ENCODE measurements at places on chromosomes 11 and 22. TPM values are rescaled to one million over a fixed set of nuclear protein-coding genes. Genes with fewer than 3 reads are reported as not detected.

Gene RAB39A
- polyA plus RNA-seq, result not detected

DNA sequence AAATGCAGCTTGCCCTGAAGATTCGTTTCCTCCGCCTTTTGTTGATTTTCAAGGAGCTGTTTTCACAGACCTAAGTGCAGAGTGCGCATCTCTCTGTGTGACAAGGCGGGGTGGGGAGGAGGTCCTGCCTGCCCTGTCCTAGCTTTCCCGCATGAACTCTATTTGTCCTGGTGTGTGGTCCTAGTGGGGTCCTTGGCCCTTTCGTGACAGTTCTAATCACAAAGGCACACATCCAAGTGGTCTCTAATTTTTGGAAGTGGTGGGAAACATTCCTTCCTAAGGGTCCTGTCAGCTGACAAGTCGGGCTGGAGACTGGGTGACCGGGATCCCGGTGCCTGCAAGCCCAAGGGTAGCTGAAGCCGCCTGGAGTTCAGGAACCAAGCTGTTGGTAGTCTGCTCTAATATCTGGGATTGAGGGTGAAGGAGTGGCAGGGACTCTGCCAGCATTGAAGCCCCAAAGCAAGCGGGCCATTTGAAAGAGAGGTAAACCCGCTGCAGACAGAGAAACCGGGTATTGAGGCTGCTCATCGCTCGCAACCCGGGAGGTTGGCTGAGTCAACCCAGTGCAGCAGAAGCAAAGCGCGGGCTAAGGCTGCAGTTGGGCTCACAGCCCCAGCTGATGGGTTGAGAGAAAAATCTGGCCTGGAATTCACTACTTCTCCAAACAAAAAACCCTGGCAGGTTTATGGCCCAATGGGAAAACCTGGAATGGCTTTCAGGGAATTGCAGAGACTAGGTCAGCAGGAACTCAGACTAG is 28.1 kb upstream of the FBXO3 start:
- peak; percentile 85 for DNase-seq

GRCh38 chr11:128713595-128713994 is 19.7 kb downstream of the FLI1 start:
- DNase-seq, result no peak

DNA sequence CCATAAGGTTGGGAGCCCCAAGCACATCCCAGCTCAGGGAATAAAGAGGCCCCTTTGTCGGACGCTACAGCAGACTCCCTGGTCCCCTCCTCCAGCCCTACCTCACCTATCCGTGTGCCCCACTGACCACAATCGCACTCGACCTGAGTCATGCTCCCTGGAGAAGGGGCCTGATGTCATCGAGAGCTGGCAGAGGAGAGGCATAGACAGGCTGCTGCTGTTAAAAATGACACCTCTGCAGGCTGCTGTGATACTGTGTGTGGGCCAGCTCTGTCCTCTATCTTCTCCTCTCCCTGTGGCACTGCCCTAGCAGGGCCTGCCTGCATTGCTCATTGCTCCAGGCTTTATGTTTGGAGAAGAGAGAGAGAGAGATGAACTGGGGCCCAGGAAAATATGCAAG is 123.4 kb upstream of the SYT13 start:
- no peak for DNase-seq

Gene LYVE1
- polyA plus RNA-seq, result 2.9 TPM

Gene MS4A15
- 4.3 TPM for polyA plus RNA-seq

Gene TRIM48
- not detected for polyA plus RNA-seq

GRCh38 chr11:115334932-115335788 is 169.1 kb downstream of the CADM1 start:
- peak; percentile 37 for DNase-seq

Gene BAIAP2L2
- 8.2 TPM for polyA plus RNA-seq

Gene GAB4
- not detected for polyA plus RNA-seq

GRCh38 chr11:66850235-66850587 is 6.7 kb upstream of the LRFN4 start:
- no peak for DNase-seq

Gene AMOTL1
- 23.8 TPM for polyA plus RNA-seq

- no peak for DNase-seq
These were observed 13.9 kb upstream of the BAIAP2L2 start for GRCh38 chr22:38124236-38124974.

GRCh38 chr22:49574881-49575702 is 252.6 kb downstream of the BRD1 start:
- no peak for DNase-seq

Gene GSTT2B
- polyA plus RNA-seq, result 3.0 TPM

DNA sequence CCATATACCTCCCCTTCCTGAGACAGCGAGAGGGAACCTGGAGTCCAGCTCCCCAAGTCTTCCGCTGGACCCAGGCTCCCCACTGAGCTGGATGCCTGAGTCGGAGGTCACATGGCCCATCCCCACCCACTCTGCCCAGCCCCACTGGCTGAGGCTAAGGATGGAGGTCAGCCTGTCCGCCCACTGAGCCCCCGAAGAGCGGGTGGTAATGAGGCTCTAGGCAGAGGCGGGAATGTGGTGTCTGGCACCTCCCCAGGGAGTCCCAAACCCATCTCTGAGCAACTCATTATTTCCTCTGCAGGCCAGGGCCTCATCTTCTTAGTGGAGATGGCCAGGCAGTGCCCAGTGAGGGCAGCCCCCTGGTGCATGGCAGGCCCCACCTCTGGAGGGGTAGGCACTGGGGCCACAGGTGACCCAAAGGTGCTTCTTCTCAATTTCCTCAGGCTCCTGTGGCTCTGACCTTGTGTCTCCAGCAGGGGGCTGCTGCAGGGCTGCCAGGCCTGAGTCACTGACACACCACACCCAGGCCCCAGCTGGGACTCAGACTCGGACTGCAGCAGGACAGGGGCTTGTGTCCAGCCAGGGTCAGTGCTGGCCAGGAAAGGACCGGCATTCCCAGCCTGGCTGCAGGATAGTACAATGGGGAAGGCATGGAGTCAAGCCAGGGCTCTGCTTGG is 10.2 kb upstream of the PDE2A start:
- peak; percentile 78 for DNase-seq

GRCh38 chr11:111095327-111095726 is 150.2 kb upstream of the POU2AF2 start:
- no peak for DNase-seq

DNA sequence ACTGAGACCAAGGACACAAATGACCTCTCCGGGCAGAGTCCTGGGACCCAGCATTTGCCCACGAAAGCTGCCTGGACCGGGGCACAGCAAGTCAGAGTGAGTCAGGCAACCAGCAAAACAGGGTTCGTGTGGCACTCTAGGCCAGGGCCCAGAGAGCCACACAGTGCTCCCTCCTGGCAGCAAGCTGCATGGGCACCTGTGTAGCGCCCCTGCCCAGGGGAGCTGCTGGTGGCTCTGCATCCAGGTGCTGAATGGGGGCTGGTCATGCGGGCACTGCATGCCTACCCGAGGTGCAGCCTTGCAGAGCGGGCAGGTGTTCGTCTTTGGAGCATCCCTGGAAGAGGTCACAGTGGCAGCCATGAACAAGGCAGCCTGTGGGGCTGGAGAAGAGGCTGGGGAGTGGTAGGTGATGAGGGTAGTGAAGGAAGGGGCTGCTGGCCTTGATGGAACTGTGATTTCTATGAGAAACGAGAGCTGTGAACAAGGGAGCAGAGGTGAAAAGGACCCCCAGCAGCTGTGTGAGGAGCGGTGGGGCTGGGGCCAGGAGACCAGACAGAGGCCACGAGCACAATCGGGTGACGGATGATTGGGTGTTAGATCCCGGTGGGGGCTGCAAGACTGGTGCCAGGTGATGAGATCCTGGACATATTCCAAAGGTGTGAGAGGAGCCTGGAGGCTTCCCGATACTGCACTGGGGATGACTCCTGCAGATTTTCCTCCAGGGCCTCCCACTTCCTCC is 63.3 kb downstream of the DGCR2 start:
- DNase-seq, result no peak

DNA sequence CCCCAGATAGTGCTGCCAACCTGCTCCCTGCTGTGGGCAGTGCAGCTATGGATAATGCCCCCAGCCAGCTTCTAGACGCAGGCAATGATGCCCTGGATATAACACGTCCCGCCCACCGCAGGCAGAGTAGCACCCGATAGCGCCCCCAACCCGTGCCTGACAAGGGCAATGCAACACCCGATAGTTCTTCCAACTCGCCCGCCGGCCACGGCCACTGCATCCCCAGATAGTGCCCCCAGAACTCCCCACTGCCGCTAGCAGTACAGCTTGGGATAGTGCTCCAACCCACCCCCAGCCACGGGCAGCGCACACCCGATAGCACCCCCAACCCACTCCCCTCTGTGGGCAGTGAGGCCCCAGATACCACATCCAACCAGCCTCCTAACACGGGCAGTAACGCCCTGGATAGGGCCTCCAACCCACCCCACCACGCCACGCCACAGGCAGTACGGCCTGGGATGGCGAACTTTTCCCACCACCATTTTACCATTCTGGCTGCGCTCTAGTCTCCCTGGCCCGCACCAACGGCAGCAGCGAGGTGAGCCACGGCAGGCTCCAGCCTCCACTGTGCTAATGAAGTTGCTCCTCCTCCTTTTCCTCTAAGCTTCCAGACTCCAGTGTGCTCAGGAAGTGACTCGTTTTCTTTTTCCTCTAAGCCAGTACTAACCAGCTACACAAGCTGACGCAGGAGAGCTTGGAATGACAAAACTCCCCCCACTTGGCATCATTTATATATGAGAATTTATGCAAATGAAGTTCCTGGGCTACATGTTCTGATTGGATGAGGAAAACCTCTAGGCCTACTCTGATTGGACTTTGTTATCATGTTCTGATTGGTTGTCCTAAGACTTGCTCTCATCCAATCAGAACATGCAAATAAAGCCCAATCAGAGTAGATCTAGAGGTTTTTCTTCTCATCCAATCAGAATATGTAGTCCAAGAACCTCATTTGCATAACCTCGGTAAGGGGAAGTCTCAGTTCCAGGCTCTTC is 3.0 kb upstream of the RFPL3 start:
- DNase-seq, result no peak

DNA sequence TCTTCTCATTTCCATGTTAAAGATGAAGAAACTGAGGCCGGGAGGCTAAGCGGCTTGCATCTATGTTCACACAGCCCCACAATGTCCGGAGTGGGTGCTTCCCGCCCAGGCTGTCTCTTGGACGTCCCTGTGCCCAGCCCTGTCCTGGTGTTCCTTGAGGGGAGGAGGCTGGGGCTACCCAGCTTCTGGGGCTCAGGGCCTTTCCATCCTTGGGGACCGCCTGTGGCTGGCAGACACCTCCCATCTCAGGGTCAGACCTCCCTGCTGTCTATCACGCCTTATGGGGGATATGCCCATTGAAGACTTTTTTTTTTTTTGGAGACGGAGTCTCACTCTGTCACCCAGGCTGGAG is 95.5 kb downstream of the WNT7B start:
- DNase-seq, result no peak

Gene TCN2
- polyA plus RNA-seq, result 39.3 TPM

Gene HBE1
- polyA plus RNA-seq, result 1.5 TPM

- DNase-seq, result no peak
These were observed at the start of gene JAML for GRCh38 chr11:118224511-118225188. JAML (minus strand) TSS chr11:118225011; CDS start chr11:118214866, 10,145 bp downstream.

Gene CALCA
- polyA plus RNA-seq, result not detected

DNA sequence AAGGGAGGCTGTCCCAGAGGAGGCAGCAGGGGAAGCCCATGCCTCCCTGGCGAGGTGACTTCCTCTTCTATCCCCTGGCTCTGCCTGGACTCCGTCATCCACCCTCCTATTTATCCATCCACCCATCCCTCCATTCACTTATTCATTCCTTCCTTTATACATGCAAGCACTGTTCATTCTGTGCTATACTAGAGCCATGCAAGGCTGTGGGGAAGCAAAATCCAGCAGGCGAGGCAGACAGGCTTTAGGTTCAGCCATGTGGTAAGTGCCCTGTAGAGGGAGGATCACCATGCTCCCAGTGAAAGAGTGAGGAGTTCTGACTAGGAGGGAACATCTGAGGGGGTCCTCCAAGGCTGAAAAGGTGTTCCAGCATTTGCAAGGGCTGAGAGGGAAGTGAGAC is 1.2 kb upstream of the NAALADL1 start:
- DNase-seq, result no peak

Gene GSTT2
- not detected for polyA plus RNA-seq

Gene NRIP3
- 2.2 TPM for polyA plus RNA-seq

GRCh38 chr11:8356721-8357504 is 93.2 kb upstream of the LMO1 start:
- no peak for DNase-seq

DNA sequence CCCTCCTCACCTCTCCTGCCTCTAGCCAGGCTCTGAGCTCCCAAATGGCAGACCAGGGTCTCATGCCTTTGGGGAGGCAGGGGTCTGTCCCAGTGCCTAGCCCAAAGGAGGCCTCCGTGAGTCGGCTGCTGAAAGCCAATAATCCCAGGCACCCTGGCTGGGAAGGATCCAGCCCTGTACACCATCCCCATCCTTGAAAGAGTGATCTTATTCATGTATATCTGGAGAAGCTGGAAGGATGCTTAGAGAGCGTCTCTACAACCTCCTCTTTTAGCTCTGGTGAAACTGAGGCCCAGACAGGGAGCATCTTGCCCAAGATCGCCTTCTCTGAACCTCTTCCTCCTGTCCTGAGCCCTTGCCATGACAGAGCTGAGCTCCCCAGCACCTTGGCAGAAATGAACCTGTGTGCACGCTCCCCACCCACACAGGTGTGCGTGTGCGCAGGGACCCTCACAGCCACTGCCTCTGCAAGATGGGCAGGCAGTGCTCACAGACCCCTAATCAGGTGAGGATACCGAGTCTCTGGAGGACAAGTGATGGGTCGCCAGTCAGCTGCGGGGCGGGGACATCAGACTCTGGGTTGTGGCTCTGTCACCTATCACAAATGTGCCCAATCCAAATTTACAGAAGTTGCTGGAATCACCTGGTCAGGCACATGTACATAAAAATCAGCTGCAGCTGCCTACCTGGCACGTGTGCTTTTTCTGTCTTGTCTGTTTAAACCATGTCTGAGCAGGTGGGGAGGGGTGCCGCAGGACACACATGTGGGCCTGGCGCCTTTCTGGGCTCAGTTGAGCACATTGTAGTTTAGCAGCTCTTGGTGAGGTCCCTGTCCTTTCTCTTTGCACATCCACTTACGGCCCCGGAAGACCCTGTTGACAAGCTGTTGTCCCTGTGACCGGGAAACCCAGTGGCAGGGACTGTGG is 49.3 kb upstream of the WNT7B start:
- no peak for DNase-seq

DNA sequence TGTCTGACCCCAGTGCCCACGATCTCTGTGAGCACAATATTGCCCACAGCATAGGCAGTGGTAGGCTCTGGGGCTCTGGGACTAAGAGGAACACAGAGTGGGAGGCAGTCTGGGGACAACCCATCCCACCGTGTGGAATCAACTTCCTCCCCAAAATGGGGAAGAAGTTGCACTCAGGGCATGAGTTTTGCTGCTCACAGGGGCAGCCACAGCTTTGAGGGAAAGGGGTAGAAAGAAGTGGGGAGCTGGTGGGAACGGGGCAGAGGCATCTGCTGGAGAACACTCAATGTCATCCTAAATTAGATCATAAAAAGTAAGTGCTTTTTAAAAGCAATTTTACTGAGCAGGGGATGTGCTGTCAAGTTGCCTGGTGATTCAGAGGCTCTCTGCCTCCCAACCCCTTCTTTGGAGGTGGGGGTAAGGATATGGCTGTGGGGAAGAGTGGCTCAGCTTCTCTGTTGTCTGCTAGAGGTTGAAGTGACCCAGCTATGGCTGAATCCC is 233.8 kb upstream of the NCAM1 start:
- no peak for DNase-seq

Data from hepatocyte (in vitro differentiated cells).